Aorta (tissue), 5 donors: ENCODE measurements at places on chromosomes 5 and 9. TPM values are rescaled to one million over a fixed set of nuclear protein-coding genes. Genes with fewer than 3 reads are reported as not detected.

The MARCHF3 gene
- total RNA-seq = 23.1 TPM

The SPINK13 gene
- total RNA-seq = not detected

The RIMOC1 gene
- total RNA-seq = 25.2 TPM

The FOXD1 gene
- total RNA-seq = 9.9 TPM

The SPATA31C1 gene
- not detected for total RNA-seq

- H3K27me3 ChIP-seq = no peaks in the 10 kb centered on the region
- DNase-seq = no peak
- H3K4me3 ChIP-seq = no peak overlapping the region
- H3K36me3 ChIP-seq = no peaks in the 10 kb centered on the region
Observed at GRCh38 chr5:77200663-77201062, 9.8 kb upstream of the PDE8B start.

GRCh38 chr9:105466898-105467455 is 19.1 kb downstream of the FSD1L start:
- no peaks in the 10 kb centered on the region for H3K27me3 ChIP-seq
- H3K4me1 ChIP-seq = no peaks in the 10 kb centered on the region
- DNase-seq = no peak
- peaks cover 2% of the 10 kb centered on the region for H3K36me3 ChIP-seq
- H3K4me3 ChIP-seq = no peak overlapping the region
- H3K27ac ChIP-seq = no peak overlapping the region

DNA sequence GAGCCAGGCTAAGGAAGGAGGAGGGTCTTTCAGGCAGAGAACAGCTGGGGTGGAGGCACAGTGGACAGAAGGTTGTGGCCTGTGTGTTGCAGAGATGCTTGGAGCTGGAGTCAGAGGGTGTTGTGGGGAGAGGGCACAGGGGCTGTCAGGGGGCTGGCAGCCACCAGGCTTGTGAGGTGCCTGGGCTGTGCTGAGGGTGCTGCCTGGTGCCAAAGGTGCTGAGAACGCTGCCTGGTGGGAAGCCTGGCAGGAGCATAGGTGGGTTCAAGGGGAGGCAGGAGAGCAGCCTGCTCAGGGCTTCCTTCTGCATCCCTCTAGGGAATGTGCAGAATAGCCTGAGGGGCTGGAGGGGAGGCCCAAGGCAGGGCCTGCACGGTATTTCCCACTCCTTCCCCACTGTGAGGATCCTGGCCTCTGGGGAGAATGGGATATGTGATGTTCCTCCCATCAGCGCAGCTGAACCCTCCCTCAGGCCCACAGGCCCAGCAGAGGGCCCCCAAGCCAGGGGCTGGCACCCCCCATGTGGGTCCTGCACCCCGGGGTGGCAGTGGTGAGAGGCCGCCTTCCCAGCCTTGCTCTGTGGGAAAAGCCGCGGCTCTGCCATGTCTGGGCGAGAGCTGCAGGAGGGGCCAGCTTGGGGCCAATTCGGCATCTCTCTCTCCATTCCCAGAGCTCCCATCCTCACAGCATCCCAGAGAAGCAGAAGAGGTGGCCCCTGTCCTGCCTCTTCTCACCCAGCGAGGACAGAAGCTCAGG is 76.3 kb downstream of the CACNA1B start:
- DNase-seq = no peak
- H3K36me3 ChIP-seq = no peaks in the 10 kb centered on the region
- H3K4me1 ChIP-seq = no peaks in the 10 kb centered on the region
- no peak overlapping the region for H3K4me3 ChIP-seq

DNA sequence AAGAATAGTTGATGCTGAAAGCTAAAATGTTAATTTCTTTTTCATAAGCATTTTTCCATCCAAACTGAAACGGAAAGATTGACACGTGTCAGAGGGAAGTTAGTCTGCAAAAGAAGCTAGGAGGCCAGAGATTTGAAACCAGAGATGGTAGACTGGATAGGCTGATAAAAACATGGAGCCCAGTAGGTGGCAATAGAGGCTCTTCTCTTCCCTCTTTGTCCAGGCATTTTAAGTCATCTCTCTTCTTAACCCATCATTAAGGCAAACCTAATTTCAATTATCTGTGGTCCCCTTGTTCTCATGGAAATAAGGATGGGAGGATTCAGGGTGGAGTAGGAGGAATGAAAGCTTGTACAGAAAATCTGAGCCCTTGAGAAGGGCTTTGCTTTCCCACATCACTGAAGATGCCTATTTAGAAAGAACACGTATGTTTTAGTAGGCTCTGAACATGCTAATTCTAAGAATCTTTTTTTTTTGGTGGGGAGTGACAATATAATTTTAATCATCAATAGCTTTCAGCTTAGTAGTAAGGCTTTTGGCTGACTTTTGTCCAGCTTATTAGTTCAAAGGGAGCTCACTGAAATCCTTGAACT is 66.6 kb downstream of the ZNF474 start:
- H3K36me3 ChIP-seq = no peaks in the 10 kb centered on the region
- H3K4me1 ChIP-seq = no peaks in the 10 kb centered on the region
- no peak overlapping the region for H3K27ac ChIP-seq
- H3K4me3 ChIP-seq = no peak overlapping the region
- DNase-seq = no peak
- no peaks in the 10 kb centered on the region for H3K27me3 ChIP-seq

DNA sequence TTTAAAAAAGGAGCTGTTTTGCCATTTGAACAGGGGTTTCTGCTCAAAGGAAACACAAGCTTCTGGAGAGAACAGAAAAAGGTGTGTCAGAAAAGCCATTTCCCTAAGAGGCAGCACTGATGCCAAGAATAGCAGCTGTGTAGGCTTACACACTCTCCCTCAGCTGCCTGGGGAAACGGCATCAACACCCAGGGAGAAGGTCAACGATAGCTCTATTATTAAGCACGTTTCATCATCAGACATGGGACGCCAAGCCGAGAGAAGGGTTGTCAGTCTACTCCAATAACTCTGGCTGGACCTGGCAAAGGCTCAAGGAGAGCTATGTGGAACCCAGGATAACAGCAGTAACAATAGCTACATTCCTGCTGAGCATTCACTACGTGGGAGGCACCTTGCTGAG is 314.2 kb downstream of the CDK5RAP2 start:
- no peak overlapping the region for H3K4me3 ChIP-seq
- H3K27me3 ChIP-seq = peaks cover 1% of the 10 kb centered on the region
- H3K36me3 ChIP-seq = no peaks in the 10 kb centered on the region
- no peaks in the 10 kb centered on the region for H3K4me1 ChIP-seq
- H3K27ac ChIP-seq = no peak overlapping the region

GRCh38 chr5:72380492-72381274 is 60.5 kb downstream of the PTCD2 start:
- no peaks in the 10 kb centered on the region for H3K27me3 ChIP-seq
- no peak for DNase-seq
- peaks cover 1% of the 10 kb centered on the region for H3K4me1 ChIP-seq
- H3K36me3 ChIP-seq = no peaks in the 10 kb centered on the region
- H3K4me3 ChIP-seq = no peak overlapping the region
- H3K27ac ChIP-seq = no peak overlapping the region

DNA sequence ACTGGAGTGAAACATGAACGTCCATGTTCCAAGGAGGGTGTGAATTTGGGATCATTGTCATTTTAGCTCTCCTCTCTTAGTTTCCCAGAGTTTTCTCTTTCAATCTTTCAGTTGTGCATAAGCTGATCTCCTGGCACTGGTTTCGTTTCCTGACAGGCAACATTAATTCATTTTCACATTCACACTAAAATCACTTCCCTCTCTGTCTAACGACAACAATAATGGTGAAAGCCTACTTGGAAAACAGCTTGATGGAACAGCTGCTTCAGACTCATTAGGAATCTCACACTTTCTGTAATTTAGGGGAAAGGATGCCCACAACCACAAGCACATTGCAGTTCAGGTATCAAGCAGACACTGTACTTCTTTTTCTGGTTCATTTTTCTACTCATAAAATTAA is 188.6 kb downstream of the TRIM36 start:
- H3K27ac ChIP-seq = no peak overlapping the region
- no peaks in the 10 kb centered on the region for H3K4me1 ChIP-seq
- no peak for DNase-seq
- no peak overlapping the region for H3K4me3 ChIP-seq

DNA sequence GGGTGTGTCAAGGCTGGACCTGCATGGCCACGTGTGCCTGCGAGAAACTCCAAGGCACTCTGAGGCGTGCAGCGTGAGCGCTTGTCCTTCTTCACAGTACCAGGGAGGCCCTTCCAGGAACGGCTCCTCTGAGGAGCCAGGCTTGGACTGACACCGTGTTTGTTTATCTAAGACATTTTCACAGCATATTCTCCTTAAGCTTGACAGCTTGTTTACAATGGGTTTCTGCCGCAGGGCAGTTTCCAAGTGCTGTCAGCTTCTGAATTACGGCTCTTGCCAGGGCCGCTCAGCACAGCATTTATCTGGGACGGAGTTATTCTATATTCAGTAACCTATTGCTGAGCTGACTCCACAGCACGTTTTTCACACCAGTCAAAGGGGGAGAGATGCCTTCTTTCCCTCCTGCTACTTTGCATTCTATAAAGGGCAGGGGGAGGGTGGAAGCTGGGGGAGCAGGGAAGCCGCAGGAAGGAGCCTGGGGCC is 98.4 kb downstream of the LMNB1 start:
- no peak overlapping the region for H3K4me3 ChIP-seq
- H3K4me1 ChIP-seq = no peaks in the 10 kb centered on the region
- DNase-seq = no peak
- no peak overlapping the region for H3K27ac ChIP-seq

GRCh38 chr9:96004379-96004778 is 128.9 kb downstream of the ERCC6L2 start:
- no peak overlapping the region for H3K4me3 ChIP-seq
- H3K36me3 ChIP-seq = no peaks in the 10 kb centered on the region
- H3K27ac ChIP-seq = no peak overlapping the region

DNA sequence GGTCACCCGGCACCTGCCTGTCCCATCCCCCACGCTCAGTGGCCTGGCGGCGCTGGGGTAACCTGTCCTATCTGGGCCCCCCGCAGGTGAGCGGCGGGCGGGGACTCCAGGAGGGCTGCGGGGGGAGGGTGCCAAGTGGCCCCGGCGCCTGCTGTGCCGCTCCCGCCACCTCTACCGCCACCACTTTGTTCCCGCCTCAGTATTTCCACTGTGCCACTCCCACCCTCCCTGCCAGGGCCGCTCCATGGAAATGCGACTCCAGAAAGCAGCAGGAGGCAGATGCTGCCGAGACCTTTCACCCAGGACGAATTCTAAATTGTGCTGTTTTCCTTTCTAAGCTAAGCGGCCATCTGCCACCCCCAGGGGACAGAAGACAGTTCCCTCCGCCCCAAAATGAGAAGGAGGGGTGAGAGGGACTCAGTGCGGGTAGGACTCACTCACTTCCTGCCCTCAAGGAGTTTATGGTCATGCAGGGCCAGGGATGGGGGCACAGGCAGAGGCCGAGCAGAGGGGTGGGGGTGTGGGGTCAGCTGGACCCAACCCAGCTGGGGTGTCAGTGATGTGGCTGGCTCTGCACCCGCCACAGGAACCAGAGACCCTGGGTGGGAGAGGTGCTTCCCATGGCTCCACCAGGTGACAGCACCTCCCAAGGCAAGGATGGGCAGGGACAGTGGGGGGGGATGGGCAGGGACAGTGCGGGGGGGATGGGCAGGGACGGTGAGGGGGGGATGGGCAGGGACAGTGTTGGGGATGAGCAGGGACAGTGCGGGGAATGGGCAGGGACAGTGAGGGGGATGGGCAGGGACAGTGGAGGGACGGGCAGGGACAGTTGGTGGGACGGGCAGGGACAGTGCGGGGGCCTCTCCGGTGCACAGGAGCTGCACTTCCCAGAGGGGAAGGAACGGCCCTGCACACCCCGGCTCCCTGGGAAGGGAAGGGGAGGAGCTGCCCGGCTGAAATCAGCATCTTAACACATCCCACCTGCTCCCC is 17.8 kb downstream of the NOTCH1 start:
- no peaks in the 10 kb centered on the region for H3K4me1 ChIP-seq
- no peak overlapping the region for H3K27ac ChIP-seq
- no peak overlapping the region for H3K4me3 ChIP-seq
- no peak for DNase-seq
- H3K27me3 ChIP-seq = no peaks in the 10 kb centered on the region

GRCh38 chr5:78116167-78116566 is 178.3 kb downstream of the AP3B1 start:
- H3K27me3 ChIP-seq = no peaks in the 10 kb centered on the region
- H3K36me3 ChIP-seq = no peaks in the 10 kb centered on the region

GRCh38 chr5:122319897-122320296 is 7.9 kb downstream of the SNCAIP start:
- no peaks in the 10 kb centered on the region for H3K36me3 ChIP-seq
- peaks cover 3% of the 10 kb centered on the region for H3K4me1 ChIP-seq
- H3K4me3 ChIP-seq = no peak overlapping the region
- no peaks in the 10 kb centered on the region for H3K27me3 ChIP-seq
- H3K27ac ChIP-seq = no peak overlapping the region

DNA sequence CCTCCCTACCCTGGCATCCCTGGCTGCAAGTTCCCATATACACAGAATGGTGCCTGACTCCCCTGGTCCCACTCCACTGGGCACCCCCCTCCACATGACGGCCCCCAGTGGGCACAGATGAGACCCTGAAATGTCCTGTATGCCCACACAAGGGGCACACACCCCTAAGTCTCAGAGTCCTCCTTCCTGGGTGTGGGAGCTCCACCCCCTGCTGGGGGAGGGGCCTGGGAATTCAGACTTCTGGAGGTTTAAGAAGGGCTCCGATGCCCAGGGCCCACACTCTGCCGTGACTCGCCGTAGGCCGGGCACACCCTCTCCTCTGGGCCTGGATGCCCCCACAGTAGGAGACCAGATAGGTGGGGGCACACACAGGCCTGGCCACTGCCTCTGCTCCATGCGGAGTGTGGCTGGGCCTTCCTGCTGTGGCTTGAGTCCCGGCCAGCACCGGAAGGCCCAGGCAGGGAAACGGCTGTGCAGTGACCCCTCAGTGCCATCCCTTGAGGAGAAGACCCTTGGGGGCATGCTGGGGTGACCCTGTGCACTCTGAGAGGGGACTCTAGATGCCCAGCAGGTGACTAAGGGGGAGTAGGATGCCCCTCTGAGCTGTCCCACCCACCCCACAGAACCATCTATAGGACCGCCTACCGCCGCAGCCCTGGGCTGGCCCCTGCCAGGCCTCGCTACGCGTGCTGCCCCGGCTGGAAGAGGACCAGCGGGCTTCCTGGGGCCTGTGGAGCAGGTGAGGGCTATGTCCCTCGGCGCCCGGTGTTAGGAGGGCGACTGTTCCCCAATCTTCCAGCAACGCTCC is 6.5 kb downstream of the EGFL7 start:
- H3K27me3 ChIP-seq = no peaks in the 10 kb centered on the region
- H3K36me3 ChIP-seq = no peaks in the 10 kb centered on the region
- H3K4me3 ChIP-seq = no peak overlapping the region
- DNase-seq = no peak
- no peak overlapping the region for H3K27ac ChIP-seq

- no peaks in the 10 kb centered on the region for H3K36me3 ChIP-seq
- peak; percentile 67 for DNase-seq
- H3K4me1 ChIP-seq = peaks cover 6% of the 10 kb centered on the region
Observed at GRCh38 chr9:8733131-8733954, 933.8 kb upstream of the DMAC1 start.

GRCh38 chr5:16000056-16000455 is 179.5 kb downstream of the MARCHF11 start:
- no peaks in the 10 kb centered on the region for H3K4me1 ChIP-seq
- H3K27me3 ChIP-seq = no peaks in the 10 kb centered on the region
- no peak for DNase-seq
